ENCODE measurements at places on chromosomes 1 and 21.

GRCh38 chr1:116408193-116408592, 35.1 kb downstream of the ATP1A1 start:
- DNase-seq = no peak

- DNase-seq = no peak
These were observed 50.1 kb upstream of the RHOU start for GRCh38 chr1:228685081-228685660.

DNA sequence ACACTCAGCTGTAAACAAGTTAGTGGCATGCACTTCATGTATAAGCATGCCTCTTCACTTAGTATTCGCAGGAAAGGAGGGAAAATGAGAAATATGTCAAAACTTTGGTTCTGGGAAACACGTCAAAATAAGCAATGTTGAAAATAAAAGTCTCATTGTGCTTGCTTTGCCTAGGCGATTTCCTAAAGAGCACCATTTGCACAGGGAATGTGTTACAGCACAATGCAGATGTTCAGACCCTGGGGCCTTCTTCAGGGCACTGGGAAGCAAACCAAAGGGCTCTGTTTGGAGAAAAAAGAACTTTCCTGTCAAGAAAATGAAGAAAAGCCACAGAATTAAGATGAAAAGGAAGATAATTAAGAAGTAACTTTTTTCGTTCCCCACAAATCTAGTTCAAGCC, 98.6 kb upstream of the PLD5 start:
- no peak for DNase-seq

GRCh38 chr1:228106800-228107054, 2.4 kb downstream of the MRPL55 start:
- no peak for DNase-seq

DNA sequence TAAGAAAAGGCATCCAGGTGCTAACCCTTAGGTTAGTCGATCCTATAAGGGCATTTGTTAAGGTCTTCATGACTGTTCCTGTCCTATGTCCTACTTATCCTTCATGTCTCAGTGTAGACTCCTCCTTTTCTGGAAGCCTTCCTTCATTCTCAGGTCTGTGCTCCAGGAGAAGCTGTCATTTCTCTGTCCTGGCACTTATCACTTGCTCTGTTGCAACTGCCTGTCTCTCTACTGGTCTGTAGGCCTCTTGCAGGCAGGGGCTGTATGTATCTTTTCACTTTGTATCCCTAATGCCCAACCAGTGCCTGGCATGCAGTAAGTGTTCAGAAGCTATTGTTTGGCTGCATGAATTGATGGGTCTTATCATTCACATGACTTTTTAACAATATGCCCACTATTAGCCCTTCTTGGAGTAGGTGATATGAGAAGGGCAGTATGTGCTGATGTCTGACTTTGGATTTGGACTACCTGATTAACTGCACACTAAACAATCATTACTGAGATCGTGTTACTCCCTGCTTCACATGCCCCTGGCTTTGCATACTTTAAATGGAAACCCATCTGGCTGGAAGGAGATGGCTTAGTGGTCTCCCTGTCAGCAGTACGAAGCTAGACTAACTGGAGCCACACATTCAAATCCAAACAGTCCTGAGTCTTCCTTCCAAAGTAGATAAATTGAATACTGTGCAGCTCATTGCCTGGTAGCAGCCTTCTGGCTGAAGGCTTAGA, 88.8 kb downstream of the RGL1 start:
- no peak for DNase-seq

- no peak for DNase-seq
These were observed 39.6 kb downstream of the UBASH3A start for GRCh38 chr21:42443181-42443785.

- no peak for DNase-seq
These were observed 11.3 kb downstream of the ZNF362 start for GRCh38 chr1:33267468-33268205.

- DNase-seq = peak; percentile 50
These were observed 498.7 kb upstream of the NFIA start for GRCh38 chr1:60583696-60584095.

- no peak for DNase-seq
These were observed 11.4 kb downstream of the AGMAT start for GRCh38 chr1:15573477-15573876.

DNA sequence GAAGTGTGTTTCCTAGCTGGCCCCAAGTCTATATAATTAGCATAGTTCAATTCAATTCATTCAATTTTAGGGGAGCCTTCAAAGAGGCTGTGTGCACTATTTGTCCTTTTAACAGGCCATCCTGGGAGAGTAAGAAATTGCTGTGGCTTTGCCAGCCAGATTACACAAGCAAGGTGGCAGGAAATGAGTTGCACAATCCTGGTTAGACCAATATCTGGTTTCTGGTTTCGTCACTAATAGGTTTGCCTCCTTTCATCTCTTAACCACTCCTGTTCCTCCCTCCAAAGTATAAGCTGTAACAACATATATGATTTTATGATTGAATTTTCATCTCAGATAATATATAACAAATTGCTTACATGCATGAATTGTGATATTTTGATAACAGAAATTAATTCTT, 84.1 kb upstream of the NEGR1 start:
- DNase-seq = peak; percentile 95

GRCh38 chr1:236185687-236186086, 43.3 kb downstream of the GPR137B start:
- no peak for DNase-seq

- DNase-seq = no peak
These were observed 38.8 kb downstream of the PLXNA2 start for GRCh38 chr1:208205216-208206013.

- DNase-seq = no peak
These were observed 146.8 kb upstream of the B3GALT2 start for GRCh38 chr1:193333166-193333565.

DNA sequence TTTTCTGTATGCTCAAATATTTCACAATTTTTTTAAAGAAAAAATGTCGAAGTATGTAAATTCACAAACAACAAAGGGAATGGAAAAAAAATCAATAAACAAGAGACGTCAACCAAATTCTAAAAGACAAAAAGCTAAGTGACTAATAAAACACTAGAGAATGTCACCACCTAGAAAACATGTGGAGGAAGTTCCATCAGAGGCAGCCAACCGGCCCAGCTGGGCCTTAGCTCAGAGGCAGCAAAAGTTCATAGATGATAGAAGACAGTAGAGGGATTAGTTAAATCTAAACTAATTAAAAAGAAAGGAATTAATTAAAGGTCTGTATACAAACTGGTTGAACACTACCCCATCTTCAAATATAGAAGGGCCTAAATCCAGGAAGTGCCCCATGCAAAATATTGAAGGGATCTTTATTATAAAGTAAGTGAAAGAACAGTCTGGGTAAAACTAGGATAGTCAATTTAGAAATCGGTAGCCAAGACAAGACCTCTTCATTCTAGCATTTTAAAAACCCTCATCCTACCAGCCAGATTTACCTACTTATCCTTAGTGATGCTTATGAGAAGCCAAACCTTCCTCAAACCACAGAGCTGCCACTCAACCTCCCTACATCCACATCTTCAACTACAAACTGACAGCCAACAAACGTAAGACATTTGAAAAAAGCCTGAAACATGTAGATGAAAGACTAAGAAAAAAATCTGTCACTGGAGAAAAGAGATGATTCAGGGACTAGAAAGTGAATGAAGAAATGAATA, 23.7 kb downstream of the MRPL39 start:
- DNase-seq = no peak

DNA sequence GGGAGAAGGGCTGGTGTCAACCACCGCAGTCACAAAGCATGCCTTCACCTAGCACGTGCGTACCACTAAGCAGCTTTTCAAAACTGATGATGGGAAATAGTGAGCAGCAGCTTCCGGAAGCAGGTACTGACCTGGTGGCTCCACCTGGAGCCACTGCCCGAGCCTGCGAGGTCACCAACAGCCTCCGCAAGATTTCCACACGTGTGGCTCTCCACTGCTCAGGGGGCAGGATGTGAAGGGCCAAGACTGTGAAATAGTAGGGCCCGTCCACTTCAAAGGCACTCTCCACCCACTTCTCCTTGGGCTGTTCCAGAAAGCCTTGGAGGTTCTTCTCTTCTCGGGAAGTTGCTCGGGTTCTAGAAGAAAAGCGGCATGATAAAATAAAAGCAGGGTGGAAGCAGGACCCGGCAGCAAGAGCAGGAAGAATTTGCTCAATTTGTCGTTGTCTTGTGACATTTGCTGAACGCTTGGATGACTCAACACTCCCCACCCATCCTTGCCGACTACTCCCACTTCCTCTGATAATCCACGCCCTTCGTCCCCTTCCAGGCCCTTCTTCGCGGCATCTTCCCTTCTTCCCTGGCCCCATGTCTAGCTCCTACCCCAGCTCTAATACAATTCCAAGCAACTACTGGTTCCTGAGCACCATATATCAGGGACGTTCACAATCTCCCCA, 124.9 kb upstream of the IFFO2 start:
- no peak for DNase-seq

- no peak for DNase-seq
These were observed 535.8 kb upstream of the ADGRL2 start for GRCh38 chr1:81264976-81265375.

GRCh38 chr1:26772687-26773086, 15.1 kb upstream of the PIGV start:
- DNase-seq = no peak

DNA sequence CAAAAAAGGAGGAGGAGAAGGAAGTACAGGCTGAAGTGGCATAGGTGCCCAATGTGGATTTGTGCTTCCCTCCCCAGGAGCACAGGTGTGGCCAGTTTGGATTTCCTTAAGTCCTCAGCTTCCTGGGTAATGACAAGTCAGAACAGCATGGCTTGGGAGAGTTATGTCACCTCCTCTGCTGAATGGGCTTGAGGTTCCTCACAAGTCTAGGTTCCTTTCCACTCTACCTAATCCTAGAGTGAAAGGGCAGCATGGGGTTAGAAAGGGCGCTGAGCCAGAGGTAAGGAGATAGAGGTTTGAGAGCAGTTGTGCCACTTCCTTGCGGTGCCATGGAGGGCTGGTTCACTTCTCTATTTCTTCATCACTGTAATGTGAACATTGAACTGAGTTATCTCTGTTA, 35.5 kb upstream of the IL20 start:
- peak; percentile 31 for DNase-seq

- no peak for DNase-seq
These were observed 19.0 kb upstream of the PRELP start for GRCh38 chr1:203456577-203456976.

GRCh38 chr21:17784604-17785402, 34.4 kb downstream of the C21orf91 start:
- DNase-seq = peak; percentile 55

GRCh38 chr1:200373811-200374231, 36.0 kb downstream of the ZNF281 start:
- no peak for DNase-seq

GRCh38 chr1:182608845-182609610, 4.8 kb upstream of the RGS16 start:
- DNase-seq = no peak

- peak; percentile 57 for DNase-seq
These were observed 61.0 kb downstream of the DNTTIP2 start for GRCh38 chr1:93817819-93818569.

GRCh38 chr1:94095112-94095637, 25.8 kb downstream of the ABCA4 start:
- DNase-seq = no peak

DNA sequence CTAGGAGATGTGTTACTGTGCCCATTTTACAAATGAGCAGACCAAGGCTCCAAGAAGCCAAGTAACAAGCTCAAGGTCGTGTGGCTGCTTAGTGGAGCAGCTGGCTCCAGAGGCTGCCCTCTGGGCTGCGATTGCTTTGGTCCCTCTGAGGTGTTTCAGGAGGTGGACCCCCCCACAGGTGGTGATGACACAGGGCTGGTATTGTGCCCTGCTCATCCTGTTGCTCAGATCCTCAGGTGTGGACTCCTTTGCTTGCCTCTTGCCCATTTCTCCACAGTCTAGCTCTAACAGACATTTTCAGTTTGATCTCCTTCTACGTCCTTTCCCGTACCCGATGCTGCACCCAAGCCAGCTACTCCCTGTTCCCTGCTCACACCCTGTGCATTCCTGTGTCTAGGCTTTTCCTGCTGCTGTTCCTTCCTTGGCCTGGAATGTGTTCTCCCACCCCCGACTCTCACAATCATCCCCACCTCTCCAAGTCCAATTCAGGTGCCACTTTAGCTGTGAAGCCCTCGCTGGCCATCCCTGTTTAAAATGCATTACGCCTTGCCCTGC, 28.1 kb upstream of the GRHL3 start:
- no peak for DNase-seq

GRCh38 chr1:63730211-63730610, 43.6 kb upstream of the ROR1 start:
- no peak for DNase-seq

GRCh38 chr21:37427221-37427620, 60.6 kb downstream of the DYRK1A start:
- no peak for DNase-seq

DNA sequence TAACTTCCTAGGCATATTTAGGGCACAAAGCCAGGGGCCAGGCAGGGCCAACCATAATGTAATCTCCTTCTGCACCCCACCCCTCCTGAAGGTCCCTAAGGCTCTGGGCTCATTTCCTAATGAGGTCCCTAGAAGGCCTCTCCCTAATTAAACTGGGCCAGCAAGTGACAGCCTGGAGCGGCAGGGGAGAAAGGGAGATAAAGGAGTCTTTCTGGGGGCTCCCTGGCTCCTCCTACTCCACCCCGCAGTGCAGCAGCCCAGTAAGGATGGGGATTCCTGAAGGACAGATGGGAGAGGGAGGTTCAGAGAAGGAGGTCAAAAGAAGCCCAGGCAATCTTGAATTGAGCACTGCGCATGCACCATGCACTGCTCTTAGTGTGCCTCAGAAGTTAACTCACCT, 12.8 kb downstream of the LRP8 start:
- no peak for DNase-seq

GRCh38 chr1:210321131-210321530, 7.6 kb upstream of the HHAT start:
- no peak for DNase-seq

DNA sequence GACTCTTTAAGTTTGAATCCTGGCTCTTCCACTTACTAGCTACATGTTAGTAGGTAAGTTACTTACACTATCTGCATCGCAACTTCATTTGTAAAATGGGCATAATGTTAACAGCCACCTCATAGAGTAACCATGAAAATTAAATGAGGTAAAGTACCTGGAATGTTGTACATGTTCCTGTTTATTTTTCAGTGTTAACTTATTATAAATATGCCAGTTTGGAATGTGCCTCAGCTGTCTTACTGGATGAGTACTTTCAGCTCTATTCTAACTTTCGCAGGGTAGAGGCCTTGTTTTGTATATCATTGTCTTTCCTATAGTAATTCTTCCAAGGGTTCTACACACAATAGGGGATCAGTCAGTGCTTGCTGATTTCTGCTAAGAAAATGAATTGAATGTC, 167.4 kb downstream of the DUSP10 start:
- no peak for DNase-seq

- DNase-seq = peak; percentile 39
These were observed 89.0 kb upstream of the CHODL start for GRCh38 chr21:18155508-18156193.

GRCh38 chr1:208731981-208732821, 488.0 kb upstream of the PLXNA2 start:
- DNase-seq = peak; percentile 76
